OCI-LY7 (cell line): ENCODE measurements at places on chromosomes 7 and 10. TPM values are rescaled to one million over a fixed set of nuclear protein-coding genes. Genes with fewer than 3 reads are reported as not detected.

SUN1 gene
- 83.4 and 84.2 TPM in 2 replicates for total RNA-seq

SLC26A4 gene
- total RNA-seq, result 0.27 TPM in 1 of 2 replicates, not detected in the other

DNA sequence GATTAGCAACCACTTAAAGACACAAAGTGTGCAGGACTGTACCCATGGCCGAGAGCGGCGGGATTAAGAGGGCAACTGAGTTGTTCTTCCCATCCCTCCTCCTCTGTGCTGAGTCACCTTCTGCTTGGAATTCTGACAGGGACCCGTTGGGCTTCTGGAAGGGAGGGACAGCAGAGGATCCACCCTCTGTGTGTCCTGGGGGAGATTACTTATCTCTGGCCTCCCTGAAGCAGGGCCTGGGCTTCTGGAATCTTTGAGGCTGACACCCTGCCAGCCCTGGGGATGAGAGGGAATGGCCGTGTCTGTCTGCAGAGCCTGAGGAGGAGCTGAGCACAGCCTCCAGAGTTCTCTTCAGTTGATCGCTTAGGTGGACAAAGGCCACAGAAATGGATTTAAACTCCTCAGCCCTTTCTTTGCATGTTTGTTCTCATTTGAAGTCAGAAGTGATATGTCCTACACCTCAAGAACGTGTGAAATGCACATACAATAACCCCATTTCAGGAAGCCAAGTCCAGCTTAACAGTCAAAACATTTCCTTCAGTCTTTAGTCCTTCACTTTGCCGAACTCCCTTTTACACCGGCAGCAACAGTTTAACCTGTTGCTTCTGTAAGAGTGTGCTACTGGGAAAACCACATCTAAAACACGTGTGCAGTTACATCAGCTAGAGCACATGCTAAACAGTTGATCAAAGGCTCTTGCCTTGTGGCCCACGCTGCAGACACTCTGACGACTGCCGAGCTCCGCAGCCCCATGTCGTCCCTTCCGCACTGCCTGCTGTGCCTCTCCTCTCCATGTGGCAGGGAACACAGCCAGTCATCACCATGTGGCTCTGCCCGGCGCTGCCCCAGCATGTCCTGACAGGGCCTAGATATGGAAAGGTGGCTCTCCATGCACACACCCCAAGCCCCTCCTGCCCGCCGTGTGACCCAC lies 55.7 kb downstream of the IKZF1 start:
- no peak for DNase-seq

DNA sequence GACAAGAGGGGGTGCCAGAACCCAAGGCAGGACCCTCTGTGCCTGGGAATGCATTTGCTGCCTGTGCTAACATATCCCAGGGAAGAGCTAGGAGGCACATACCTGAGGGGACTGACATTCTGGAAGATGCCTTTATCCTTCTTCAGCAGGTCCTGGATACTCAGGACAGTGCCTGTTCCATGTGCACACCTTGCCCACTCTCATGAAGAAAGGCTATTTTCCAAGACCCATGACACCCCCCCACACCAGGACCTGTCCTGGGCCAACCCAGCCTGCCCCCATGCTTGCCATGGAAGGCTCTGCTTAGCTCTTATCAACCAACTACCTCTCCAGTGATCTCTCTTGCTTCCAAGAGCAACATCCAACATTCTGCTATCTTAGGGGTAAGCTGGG lies 67.2 kb upstream of the CAMK2B start:
- no peak for DNase-seq

GRCh38 chr10:89025453-89025852 lies 34.9 kb downstream of the FAS start:
- DNase-seq, result no peak

KCP gene
- total RNA-seq, result 1.4 TPM in 2 replicates

GRCh38 chr10:112896273-112896672 lies 53.8 kb upstream of the TCF7L2 start:
- DNase-seq, result no peak

- DNase-seq, result no peak
Observed at GRCh38 chr10:49400365-49400764, 4.5 kb upstream of the DRGX start.

DNA sequence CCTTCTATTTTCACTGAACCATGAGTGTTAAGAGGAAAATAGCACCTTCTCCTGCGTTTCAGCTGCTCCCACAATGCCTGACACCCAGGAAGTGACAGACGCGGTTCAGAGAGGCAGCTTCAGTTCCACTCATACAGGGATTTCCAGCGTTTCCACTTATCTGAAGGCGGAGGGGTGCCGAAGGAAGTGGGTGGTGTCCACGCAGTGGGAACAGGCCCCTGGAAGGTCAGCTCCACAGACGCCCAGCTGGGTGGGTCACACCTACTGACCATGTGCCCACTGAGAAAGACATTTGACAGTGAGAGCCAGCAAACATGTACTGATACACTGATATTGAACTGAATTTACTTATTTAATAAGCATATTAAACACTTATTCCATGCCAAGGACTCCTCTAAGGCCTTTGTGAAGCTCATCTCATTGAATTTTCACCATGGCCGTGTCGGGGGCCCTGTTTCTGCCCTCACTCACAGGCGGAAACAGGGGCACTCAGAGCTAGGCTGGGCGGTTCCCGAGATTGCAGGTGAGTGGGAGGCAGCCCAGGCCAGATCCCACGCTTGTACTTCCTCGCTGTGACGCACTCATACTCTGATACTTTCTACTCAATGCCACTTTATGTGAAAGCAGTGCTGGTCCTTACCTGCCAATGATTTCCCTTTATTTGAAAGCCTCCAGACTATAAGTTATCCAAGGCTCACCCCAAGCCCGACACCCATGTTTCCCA lies 96.8 kb downstream of the TCERG1L start:
- DNase-seq, result no peak
